ENCODE measurements at places on chromosomes 2 and 18. TPM values are rescaled to one million over a fixed set of nuclear protein-coding genes. Genes with fewer than 3 reads are reported as not detected.

CXCR1 gene
- total RNA-seq, result not detected

HOXD13 gene
- total RNA-seq, result 0.13 TPM

EPB41L3 gene
- 39.6 TPM for total RNA-seq

PDE1A gene
- total RNA-seq, result 89.0 TPM

PPP1R7 gene
- 68.3 TPM for total RNA-seq

PLCD4 gene
- 14.2 TPM for total RNA-seq

ASB18 gene
- not detected for total RNA-seq

TMEM17 gene
- total RNA-seq, result 3.4 TPM

SPC25 gene
- 3.7 TPM for total RNA-seq

MAP3K19 gene
- total RNA-seq, result not detected

AGBL5 gene
- total RNA-seq, result 23.3 TPM

SERPINB11 gene
- not detected for total RNA-seq

UGT1A9 gene
- not detected for total RNA-seq

CHST9 gene
- total RNA-seq, result not detected

MATN3 gene
- 4.3 TPM for total RNA-seq

SLC5A7 gene
- total RNA-seq, result not detected

SOCS6 gene
- total RNA-seq, result 23.5 TPM

RNF152 gene
- 10.6 TPM for total RNA-seq

OTX1 gene
- total RNA-seq, result not detected

IL36B gene
- total RNA-seq, result not detected

SCN9A gene
- total RNA-seq, result not detected

EHD3 gene
- total RNA-seq, result 10.6 TPM

MYCN gene
- total RNA-seq, result not detected

FAP gene
- total RNA-seq, result 225 TPM

MEIS1 gene
- total RNA-seq, result 11.1 TPM

ALK gene
- total RNA-seq, result not detected

RAB6C gene
- not detected for total RNA-seq

SERPINB12 gene
- not detected for total RNA-seq

SULT1C2 gene
- 0.91 TPM for total RNA-seq

ADAM23 gene
- 0.13 TPM for total RNA-seq

REG3G gene
- not detected for total RNA-seq

SKOR2 gene
- total RNA-seq, result not detected

DAPL1 gene
- total RNA-seq, result not detected

CHRNG gene
- total RNA-seq, result not detected

AMER3 gene
- total RNA-seq, result not detected

ARHGAP25 gene
- 0.43 TPM for total RNA-seq

ZSWIM2 gene
- under 0.01 TPM for total RNA-seq

STEAP3 gene
- 38.8 TPM for total RNA-seq

ALLC gene
- not detected for total RNA-seq

TFCP2L1 gene
- total RNA-seq, result under 0.01 TPM

TBR1 gene
- total RNA-seq, result under 0.01 TPM

VWA3B gene
- not detected for total RNA-seq

Data from articular chondrocyte of knee joint (primary cell).